ENCODE measurements at places on chromosomes 11 and 22.

DNA sequence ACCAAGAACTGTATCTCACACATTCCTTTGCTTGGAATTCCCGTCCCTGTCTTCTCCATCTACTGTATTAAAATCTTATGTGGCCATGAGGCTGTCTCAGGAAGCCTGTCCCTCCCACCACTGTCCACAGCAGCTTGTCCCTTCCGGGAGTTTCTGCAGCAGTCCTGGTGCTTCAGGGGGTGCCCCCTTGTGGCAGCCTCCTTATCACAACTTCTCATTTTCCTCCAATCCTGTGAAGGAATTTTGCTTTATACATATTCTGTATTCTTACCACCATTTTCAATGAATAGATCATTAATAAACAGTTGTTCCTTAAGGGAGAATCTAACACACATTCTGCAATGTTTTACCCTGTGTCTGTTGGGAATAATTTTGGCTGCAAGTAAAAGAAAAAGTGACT, 220.4 kb upstream of the RAG2 start:
- no peak for DNase-seq

- DNase-seq: no peak
Measured at GRCh38 chr11:61861634-61862033, 29.7 kb downstream of the FADS3 start.

- no peak for DNase-seq
Measured at GRCh38 chr11:104338186-104338585, 174.2 kb upstream of the PDGFD start.

DNA sequence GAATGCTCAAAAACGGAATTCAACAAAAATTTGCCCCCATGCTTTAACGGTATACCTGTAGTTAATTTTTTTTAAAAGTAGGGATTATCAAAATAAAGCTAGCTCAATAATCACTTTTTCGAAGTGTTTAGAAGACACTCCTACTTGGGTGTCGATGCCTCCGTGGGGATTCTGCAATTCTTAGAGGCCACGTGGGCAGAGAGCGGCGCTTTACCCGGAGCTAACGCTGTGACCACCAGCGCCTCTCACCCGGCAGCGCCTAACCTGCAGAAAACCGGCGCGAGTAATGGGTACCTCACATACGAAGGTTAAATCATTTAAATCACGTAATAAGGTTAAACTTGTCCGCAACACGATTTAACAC, 583 bp downstream of the TAF1D start:
- no peak for DNase-seq

DNA sequence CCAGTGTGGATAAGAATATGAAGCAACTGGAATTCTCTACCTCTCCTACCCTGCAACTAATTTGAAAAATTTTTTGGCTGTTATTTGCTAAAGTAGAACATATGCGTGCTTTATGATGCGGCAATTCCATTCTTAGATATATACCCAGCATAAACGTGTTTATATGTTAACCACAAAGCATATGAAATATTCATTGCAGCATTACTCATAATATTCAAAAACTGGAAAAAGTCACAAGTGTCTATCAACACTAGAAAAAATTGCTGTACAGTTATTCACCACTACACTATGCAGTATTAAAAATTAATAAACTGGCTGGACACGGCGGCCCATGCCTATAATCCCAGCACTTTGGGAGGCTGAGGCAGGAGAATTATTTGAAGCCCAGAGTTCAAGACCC, 226.4 kb downstream of the LUZP2 start:
- no peak for DNase-seq

GRCh38 chr22:27626675-27627443, 174.7 kb downstream of the MN1 start:
- no peak for DNase-seq

GRCh38 chr11:78351193-78351592, 66.4 kb downstream of the GAB2 start:
- no peak for DNase-seq

- DNase-seq: no peak
Measured at GRCh38 chr11:128963744-128964325, 21.2 kb upstream of the TP53AIP1 start.

DNA sequence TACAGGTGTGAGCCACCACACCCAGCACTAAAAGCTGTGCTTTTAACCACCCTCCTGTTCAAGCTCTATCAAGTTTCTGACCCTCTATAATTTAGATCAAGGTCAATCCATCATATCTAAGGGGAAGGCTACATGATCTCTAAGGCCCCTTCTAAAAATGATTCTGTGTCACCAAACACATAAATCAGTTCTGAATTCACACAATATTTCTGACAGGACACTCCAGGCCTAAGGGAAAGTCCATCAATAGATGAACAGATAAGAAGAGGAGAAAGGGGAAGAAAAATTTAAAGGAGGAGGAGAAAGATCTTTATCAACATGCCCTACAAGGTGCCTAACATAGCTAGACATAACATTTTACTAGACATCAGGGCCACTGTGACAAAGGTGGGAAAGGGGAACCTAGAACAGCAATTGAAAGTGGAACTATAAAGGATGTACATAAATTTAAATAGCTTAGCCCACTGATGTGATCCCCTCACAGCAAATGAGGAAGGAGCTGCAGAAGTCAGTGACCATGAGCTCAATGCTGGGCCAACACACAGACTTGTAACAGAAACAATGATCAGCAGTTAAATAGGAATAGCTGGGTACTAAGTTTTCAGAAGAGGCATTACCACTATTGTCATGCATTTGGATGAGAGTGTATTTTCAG, 4.7 kb downstream of the PRCP start:
- no peak for DNase-seq

All from nucleus accumbens (tissue), 56 donors.